SW 1271 (cell line): ENCODE measurements at places on chromosomes 2 and 18.

DNA sequence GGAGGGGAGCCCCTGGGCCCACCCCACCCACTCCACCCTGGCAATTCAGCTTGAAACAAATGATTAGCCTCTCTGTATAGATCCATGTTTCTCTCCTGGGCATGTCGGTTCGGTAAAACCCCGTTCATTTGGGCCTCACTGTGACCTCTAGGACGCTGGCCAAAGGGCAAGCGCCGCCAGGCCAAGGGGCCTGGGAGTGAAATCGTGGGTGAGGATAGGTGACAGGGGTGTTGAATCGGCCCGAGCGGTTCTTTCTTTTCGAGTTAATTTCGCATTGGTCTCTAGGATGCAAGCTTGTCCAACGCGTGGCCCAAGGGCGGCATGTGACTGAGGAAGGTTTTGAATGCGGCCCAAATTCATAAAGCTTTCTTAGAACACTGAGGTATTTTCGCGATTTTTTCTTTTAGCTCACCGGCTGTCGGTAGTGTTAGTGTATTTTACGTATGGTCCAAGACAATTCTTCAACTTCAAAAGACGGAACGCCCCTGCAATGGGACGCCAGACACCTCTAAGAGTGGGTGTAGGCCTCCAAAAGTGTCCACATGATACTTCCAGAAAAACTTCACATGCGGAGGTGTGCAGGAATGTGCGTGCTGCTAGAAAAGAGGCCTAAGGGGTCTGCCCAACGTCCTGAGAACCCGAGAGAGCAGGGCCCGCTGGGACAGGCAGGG is 9.8 kb upstream of the ARID5A start:
- no peak for DNase-seq

- DNase-seq = no peak
Observed at GRCh38 chr2:218985021-218985324, at the start of gene FEV. Gene FEV, minus strand, starts transcription at chr2:218985184. Its CDS starts 109 bp downstream, at chr2:218985075.

DNA sequence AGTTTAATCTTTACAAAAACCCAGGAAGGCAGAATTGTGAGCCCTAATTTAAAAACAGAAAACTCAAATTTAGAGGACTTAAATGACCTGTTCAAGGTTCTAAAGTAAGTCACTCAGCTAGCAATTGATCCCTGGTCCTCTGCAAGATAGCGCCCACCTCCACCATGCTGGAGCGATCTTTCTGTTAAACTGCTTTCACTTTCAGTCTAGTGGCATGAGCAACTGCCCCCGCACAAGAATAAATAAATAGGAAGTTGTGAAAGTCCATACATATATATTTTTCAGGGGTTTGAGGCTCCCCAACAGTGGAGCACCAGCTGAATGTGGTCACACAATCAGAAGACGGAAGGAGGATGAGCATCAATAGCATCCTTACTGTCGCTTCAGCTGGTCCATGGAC is 217.9 kb downstream of the NAPG start:
- no peak for DNase-seq

DNA sequence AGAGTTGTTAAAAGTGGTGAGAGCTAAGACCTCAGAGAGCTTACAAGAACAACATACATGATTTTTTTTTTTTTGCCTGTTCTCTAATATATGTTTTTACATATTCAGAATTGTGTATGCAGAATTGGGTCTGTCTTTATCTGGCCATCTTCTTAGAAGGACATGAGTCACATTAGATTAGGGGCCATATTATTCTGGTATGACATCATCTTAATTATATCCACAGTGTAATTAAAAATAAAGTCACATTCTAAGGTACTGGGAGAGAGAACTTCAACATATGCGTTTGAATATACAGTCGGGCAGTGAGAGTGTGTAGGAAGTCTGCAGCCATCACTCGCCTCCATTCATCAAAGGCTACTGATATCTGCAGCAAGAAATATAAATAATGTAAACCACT is 88.3 kb downstream of the DSC3 start:
- no peak for DNase-seq

DNA sequence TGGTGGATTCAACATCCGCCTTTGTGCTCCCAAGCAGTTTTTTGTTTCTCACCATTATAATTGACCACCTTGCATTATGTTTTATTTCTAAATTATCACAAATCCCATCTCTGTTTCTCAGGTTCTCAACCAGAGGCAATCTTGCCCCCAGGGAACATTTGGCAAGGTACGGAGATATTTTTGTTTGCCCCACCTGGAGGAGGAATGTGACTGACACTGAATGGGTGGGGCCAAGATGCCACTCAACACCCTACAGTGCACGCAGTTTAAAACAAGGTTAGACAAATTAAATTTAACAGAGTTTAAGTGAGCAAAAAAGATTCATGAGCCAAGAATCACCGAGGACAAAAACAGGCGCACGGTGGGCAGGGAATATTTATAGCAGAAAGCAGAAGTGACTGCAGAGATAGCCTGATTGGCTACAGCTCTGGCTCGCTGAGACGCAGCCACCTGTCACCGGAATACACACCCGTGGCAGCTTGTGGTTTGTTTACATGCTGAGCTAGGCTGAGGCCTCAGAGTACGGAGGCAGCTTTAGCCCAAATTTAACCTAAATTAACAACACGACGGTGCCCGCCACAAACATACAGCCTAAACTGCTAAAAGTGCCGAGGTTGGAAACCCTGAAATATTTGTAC is 150.0 kb upstream of the ALKAL2 start:
- no peak for DNase-seq

- no peak for DNase-seq
Observed at GRCh38 chr18:24958001-24958400, 394.0 kb downstream of the ZNF521 start.

GRCh38 chr18:58580623-58581022 is 48.3 kb downstream of the ALPK2 start:
- no peak for DNase-seq

GRCh38 chr2:55175254-55176093 is 56.6 kb downstream of the CLHC1 start:
- peak; percentile 59 for DNase-seq

GRCh38 chr2:236601316-236602202 is 31.9 kb downstream of the ACKR3 start:
- DNase-seq = no peak

- DNase-seq = no peak
Observed at GRCh38 chr2:196546151-196546919, 93.2 kb upstream of the CCDC150 start.

- DNase-seq = no peak
Observed at GRCh38 chr2:239149501-239149900, 251.3 kb downstream of the HDAC4 start.

GRCh38 chr2:29855924-29856639 is 65.3 kb downstream of the ALK start:
- no peak for DNase-seq

DNA sequence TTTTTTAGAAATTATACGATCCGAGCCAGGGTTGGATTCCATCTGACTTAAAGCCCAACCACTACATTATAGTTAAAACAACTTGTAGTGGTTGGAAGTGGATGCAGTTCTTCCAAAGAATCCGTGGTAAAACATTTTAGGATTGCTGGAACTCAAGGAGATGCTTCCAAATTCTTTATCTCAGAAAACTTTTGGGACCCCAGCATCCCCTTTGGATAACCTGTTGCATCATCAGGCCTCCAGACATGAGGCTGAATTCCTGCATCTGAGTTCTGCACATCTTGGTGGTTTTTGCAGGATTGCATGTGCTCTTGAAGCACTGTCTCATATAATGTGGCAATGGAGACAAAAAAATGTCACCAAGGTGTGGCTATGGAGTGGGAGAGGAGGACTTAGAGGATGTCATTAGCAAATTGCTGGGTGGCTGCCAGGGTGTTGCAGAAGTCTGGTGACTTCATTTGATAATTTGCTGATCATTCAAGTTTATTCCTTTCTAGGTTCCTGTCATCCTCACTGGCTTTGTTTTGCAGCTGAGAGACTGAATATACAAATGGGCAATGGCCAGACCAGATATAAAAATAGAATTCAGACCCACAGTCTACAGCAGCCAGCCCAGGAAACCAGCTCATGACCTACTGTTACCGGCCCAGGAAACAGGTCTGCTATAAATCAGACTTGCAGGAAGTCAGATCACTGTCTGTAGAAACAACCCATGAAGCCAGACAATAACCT is 207.7 kb downstream of the BCL2 start:
- no peak for DNase-seq

GRCh38 chr2:163897799-163898198 is 162.0 kb upstream of the FIGN start:
- no peak for DNase-seq

- no peak for DNase-seq
Observed at GRCh38 chr2:168796583-168797285, 5.7 kb upstream of the NOSTRIN start.

DNA sequence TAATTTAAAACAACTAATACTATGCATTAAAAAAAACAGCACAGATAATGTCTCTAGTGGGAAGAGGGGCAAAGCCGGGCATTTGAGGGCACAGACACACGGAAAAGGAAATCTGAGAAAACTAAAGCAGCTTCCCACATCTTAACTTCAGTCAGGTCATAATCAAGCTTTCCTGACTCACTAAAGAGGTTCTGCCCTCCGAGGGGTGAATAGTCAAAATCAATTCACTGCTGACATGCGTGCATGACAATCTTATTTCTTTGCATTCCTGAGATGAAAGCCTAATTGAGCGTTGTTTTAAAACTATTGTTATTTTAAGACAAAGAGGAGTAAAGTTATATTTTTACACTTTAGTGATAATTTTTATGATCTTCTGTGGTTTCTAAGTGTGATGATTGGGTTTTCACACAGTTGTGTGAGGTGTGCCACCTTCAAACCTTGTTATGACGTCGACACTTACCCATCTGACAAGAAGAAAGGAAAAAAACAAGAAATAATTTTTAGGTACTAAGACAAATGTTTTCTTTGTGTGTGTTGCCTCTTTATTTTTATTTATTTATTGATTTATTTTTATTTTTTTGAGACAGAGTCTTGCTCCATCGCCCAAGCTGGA is 90.9 kb downstream of the GATA6 start:
- DNase-seq = no peak

GRCh38 chr2:159755788-159756187 is 42.2 kb downstream of the CD302 start:
- peak; percentile 65 for DNase-seq

GRCh38 chr2:68835621-68836020 is 35.6 kb downstream of the BMP10 start:
- no peak for DNase-seq

DNA sequence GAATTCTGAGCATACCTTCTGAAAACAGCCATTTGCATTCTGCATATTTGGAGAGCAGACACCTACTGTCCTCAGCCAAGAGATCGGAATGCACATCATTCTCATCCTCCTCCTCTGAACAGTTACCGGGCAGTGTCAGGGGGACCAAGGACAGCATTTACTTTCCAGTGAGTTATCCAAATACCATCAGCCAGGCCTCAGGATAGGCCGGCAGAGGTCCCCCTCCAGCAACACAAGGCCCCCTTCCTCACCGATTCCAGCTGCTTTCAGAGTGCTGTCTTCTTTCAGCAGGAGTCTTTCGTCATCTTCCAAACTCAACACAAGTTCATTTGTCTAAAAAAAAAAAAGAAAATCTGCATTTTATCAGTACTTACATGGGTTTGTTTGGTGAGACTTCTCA is 55.3 kb downstream of the C2orf76 start:
- no peak for DNase-seq

DNA sequence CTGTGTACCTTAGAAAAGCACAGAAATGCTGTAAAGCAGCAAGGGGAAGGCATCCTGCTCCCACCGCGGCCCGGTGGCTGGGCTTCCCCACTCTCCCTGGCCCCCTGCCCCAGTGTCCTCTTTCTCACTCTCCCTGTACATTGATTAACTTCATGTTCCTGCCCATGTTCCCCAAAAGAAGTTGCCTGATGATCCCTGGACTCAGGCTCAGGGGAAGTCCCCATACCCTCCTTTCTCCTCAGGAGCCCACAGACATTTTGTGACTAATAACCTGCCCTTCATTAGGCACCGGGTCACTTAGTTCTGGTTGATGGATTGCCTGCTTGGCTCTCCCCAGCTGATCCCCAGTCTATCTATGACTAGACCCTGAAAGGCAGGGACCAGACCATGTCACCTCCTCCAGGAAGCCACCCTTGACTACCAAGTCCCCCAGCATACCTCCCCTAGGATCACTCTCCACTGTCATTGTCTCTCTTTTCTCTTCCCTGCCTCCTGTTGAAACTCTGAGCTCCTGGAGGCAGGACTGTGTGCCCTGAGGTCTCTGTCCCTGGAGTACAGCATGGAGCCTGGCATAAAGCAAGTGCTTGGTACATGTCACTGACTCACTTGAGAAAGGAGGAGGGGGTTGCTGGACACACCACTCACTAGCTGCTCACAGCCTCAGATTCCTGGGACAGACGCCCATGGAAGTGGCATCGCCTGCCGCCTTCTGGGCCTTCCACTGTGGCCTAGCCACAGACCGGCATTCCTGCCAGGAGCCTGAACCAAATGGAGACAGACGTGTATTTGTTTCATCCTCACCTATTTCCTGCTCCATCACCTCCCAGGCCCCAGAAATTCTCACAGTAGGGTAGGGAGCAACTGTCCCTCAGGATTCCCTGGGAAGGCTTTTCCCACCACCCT is 13.5 kb downstream of the MALL start:
- no peak for DNase-seq

- no peak for DNase-seq
Observed at GRCh38 chr2:224159345-224159928, 120.4 kb upstream of the SERPINE2 start.

DNA sequence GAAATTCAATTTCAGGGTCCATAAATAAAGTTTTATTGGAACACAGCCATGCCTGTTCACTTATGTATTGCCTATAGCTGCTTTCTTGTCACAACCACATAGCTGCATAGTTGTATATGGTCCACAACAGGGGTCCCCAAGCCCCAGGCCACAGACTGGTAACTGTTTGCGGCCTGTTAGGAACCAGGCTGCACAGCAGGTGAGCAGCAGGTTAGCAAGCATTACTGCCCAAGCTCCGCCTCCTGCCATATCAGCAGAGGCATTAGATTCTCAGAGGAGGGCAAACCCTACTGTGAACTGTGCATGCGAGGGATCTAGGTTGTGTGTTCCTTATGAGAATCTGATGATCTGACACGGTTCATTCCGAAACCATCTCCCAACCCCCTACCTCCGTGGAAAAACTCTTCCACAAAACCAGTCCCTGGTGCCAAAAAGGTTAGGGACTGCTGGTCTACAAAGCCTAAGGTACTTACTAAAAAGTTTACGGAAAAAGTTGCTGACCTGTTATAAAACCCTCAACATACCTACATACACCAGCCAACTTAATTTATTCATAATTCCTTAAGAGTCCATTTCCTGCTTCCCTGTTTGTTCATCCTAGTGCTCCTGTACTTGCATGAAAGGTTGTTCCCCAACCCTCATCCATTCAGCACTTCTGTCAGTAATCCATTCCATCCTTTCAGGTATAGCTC is 40.1 kb downstream of the NDUFAF7 start:
- DNase-seq = no peak
